ENCODE measurements at places on chromosomes 2 and 18.

GRCh38 chr2:112725545-112726457 is 5.0 kb downstream of the NT5DC4 start:
- DNase-seq, result no peak

DNA sequence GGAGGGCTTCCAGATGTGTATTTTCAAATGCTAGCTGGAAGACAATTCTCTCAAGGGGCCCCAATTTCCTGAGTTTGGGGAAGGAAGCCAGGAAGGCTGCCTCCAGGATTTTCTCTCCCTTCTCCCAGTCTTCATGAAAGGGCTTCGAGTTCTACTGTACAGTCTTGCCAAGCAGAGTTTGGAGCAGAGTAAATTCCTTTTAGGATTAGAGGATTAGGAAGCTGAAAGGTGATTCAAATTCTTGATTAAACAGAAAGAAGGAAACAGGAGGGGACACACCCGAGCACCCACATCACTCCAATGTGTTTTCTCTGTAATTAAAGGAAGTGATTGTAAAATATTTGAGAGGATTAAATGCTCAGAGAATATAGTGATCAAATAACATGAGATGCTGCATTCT is 217.8 kb downstream of the SETBP1 start:
- DNase-seq, result no peak

DNA sequence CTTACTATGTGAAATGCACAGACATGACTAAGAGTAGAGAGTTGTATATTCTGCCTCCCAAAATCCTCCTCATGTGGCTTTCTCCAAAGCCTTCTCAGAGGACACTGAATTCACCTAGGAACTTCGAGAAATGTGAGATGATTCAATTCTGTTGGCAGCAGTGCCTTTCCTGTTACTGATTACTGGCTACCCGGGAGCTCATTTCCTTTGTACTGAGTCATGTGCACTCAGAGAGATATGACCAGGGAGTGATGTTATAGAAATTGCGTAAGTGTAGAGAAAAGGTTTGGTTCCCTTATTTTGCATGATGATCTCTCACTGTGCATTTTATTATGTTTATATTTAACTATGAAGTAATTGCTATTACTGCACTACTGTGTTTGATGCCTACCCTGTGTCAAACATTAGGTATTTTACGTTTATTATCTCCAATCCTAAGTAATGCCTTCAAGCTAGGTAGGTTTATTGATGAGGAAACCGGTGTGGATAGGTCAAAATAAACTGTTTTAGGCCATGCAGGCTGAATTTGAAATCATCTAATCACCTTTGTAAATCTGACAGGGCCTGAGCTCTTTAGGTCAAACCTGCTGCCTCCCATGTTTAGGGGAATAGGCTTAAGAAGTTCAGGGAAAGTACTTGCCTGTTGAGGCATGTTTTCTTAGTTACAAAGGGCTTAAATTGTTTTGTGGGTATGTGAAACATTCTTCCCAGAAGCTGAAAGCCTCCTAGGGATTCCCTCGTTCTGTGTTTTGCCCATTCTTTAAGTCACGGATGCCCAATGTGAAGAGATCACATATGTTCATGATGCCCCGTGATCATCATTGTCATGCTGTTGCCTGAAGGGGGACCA is 86.8 kb downstream of the FMNL2 start:
- no peak for DNase-seq

DNA sequence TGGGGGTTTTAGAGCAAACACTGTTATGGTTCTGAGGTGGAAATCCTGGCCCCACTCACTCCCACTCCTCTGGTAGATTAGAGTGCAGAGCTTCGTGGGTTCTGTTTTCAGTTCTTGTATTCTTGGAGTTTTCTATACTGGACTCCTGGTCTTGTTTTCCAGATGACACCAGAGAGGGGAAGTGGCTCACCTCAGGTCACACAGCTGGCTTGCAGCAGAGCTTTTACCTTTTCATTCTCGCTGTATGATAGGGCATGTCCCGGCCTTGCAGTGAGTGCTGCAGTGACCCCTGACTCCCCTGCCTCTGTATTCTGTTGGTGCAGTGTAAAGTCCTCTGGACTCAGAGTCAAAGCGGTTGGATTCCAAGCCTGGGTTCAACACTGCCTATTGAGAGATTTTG is 148.9 kb upstream of the MEX3C start:
- no peak for DNase-seq

DNA sequence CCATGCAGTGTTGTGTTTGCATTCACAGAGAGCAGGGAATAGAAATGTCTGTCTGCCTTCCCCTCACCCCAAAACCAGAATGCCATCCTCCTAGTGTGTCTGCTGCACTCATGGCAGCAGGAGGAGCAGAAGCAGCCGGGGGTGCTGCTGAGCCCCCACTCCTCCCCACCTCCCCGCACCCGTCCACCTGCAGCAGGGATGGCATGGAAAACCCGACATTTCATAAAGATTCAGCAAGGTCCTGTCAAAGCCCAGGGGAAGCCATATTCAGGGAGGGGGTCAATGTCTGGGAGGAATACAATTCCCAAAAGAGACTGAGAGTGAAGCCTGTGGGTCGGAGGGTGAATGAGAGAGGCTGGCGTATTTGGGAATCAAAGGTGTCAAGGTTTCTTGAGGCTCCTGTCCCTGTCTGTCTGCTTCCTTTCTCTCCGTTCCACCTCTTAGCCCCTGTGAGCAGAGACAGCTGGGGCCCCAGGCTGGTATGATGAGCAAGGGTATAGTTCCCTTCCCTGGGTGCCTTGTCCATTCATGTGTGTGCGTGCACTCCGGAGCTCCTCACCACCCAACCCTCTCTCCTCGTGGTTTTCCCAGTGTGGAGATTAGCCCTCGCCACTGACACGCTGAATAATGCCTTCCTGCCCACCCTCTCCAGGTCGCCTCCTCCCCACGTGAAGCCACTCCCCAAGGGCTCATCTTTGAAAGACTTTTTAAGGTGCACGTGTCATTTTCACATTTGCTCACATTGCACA is 133.5 kb upstream of the ZNF236 start:
- DNase-seq, result no peak

- DNase-seq, result no peak
Measured at GRCh38 chr2:65204461-65205210, 23.0 kb upstream of the ACTR2 start.

DNA sequence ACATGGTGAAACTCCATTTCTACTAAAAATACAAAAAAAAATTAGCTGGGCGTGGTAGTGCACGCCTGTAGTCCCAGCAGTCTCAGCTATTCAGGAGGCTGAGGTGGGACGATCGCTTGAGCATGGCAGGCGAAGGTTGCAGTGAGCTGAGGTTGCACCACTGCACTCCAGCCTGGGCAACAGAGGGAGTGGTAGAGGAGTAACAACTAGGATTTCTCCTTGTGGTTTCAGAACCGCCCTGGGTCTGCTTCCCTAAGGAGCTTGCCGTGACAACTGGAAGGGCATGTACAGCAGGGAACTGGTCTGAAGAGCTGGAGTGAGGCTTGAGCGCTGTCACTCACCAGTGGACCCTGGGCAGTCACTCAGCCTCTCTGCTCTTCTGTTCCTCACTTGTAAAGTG is 29.1 kb downstream of the REEP1 start:
- no peak for DNase-seq

DNA sequence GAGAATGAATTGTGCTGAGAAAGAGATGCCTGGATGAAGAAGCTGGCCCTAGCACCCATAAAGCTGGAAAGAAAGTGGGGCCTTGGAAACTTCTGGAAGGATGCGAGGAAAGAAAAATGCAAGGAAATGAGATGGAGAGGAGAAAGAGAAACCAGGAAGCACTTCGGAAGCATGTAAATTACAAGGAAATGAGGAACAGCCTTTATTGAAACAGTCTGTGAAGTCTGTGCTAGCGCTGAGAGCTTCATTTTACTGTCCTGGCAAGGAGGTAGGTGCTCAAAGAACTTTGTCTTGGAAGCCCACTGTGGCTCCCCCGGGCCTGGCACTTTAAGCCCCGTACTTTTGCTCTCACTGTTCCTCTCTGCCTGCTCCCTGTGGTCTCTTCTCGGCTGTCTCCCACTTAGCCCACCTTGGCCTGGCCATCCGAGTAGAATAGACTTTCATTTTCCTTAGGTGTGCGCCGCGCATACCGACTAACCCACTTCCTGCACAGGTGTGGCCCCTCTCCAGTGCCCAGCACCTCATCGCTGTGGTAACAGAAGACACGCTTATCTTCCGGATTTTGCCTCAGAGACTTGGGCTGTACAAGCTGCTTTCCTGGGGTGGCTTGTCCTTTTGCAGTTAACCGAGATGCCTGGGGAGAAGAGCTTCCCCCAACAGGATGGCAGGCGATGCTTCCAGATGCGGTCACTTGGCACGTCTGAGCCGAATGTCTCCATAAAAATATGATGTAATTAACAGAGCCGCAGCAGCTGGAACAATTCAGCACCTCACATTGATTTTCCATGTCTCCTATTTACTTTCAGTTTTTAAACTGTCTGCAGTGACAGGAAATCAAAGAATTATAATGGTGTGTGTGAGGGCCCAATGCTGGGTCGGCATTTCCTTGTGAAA is 199.6 kb downstream of the HRH4 start:
- no peak for DNase-seq

DNA sequence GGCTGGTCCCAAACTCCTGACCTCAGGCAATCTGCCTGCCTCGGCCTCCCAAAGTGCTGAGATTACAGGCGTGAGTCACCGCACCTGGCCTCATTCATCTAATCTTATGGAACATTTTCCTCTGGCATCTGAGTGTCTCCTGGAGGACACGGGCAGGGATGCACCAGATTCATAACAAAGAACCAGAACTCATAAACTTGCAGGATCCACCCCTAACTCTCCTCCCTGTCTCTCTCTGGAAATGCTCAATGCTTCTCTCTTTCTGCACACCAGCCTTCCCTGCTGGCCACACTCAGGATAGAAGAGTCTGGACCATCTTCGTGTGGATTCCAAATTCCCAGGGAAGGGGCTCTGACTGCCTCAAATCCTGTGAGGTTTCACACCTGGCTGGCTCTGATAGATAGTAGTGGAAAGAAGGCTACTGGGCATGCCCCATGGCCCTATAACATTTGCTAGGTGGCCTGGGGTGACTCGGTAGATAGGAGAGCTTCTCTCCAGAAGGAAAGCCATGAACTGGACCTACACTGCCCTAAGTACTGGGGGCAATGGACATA is 483.2 kb upstream of the GYPC start:
- DNase-seq, result no peak

GRCh38 chr2:159410276-159410675 is 123.8 kb upstream of the WDSUB1 start:
- no peak for DNase-seq

DNA sequence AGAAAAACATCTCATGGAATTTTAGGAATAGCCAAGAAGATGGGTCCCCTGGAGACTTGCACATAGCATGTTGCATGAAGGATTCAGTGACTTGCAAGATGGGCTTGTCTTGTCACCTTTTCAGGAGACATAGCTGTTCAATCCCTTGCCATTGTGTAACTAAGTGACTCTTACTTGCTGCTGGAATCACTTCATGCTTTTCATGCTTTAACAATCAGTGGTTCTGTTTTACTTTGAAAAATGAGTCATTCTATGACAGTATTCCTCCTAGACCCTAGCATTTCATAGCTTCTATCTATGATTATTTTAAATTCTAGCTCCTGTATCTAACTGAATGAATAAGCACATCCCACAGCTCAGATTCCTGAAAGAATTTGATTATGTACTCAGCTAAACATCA is 2.8 kb downstream of the KYNU start:
- DNase-seq, result no peak

DNA sequence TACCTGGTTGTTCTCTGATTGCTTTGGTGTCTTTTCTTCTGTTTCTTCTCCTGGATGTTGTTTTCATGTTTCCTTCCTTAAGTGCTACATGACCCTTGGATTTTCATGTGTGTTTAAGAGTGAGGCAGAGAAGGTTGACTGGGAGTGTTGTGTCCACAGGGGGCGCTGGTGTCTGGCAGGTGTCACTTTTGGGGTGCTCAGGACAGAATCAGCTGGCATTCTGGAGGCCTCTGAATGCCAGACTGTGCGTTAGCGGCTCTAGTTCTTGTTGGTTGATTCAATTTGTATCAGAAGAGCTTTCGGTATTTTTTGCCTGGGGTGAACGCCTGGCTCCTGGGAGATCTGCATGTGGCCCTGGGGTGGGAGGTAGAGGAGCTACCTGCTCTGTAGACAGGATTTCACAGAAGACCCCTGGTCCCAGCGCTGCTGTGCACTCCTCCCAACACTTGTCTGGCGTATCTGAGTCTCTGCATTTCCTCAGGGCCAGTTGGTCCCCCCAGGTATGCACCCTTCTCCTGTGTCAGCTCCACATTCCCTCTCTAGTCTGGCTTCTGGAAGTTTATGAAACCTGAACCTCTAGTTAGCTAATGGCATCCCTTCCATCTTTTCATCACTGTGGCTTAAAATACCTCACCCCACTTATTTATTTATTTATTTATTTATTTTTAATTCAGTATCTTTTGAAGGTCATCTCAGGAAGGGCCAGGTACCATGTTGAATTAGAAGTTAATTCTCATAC is 1.1 kb downstream of the GREB1 start:
- DNase-seq, result no peak

GRCh38 chr2:64204703-64205102 is 60.5 kb upstream of the PELI1 start:
- no peak for DNase-seq

DNA sequence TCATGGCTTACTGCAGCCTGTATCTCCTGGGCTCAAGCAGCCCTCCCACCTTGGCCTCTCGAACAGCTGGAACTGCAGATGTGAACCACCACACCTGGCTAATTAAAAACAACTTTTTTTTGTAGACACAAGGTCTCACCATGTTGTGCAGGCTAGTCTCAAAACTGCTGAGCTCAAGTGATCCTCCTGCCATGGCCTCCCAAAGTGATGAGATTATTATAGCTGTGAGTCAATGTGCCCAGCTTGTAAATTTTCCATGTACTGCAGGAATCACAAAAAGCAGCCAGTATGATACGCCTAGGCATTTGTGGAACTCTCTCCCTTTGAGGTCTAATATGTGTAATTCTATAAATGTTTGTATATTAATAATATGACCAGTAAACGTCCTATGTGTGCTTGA is 59.9 kb downstream of the MSH6 start:
- no peak for DNase-seq
